Activated naive CD8-positive, alpha-beta T cell treated with anti-CD3 and anti-CD28 coated beads, Interleukin-2, amount 50 U/mL, for 24 hours (primary cell): ENCODE measurements at places on chromosomes 13 and 19.

DNA sequence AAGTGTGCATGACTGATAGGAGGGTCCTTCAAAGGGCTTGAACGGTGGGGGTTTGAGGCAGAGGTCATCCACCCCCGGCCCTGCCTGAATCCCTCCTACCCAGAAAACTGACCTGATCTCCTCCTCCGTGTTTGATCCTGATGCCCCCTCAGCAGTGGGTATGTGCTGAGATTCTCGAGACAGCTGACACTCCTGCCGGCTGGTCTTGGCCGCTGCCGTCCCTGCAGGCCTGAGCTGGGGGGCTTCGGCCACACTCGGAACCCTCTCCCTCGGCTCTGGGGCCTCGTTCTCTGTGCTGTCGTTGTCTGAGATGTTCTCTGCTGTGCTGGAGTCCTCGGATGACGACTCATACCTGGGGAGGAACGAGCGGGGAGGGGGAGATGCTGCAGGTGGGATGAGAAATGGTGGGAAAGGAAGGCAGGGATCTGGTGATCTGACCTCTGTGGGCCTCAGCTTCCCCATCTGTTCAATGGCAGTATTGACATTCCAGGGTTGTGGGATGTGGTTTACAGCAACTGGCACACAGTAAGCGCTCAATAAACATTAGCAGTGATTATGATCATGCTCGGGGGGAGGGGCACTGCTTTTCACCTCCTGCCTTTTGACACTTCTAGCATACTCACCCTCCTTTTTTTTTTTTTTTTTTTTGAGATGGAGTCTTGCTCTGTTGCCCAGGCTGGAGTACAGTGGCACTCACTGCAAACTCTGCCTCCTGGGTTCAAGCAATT lies 20.7 kb downstream of the KANK2 start:
- DNase-seq, result no peak

DNA sequence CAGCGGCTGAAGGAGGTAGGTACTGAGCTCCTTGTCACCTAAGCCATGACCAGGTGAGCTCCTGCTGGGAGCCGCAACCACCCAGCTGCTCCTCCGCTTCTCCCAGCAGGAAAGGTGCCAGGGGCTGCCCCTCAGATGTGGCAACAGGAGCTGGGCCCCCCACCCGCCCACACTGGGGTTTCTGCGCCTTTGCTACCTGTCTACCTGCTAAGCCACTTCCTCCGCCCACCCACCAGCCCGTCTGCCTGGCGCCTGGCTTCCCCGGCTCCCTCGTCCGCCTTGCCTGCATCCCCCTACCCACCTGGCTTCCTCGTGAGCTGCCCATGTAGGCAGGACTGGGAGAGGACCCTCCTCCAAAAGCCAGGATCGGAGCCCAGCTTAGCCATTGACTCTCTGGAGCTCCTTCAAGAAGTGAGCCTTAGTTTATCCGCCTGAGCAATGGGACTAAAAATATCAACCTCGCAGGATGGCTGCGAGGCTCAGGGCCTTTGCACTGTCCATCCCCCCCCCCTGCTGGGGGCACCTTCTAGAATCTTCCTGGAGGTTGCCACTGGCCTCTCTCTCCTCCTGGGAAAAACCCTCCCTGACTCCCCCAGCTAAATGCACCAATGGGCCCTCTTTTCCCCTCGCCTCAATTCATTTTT lies 55.8 kb upstream of the KLF2 start:
- peak; percentile 47 for DNase-seq

- no peak for DNase-seq
Observed at GRCh38 chr19:10748927-10749434, 31.1 kb downstream of the DNM2 start.

DNA sequence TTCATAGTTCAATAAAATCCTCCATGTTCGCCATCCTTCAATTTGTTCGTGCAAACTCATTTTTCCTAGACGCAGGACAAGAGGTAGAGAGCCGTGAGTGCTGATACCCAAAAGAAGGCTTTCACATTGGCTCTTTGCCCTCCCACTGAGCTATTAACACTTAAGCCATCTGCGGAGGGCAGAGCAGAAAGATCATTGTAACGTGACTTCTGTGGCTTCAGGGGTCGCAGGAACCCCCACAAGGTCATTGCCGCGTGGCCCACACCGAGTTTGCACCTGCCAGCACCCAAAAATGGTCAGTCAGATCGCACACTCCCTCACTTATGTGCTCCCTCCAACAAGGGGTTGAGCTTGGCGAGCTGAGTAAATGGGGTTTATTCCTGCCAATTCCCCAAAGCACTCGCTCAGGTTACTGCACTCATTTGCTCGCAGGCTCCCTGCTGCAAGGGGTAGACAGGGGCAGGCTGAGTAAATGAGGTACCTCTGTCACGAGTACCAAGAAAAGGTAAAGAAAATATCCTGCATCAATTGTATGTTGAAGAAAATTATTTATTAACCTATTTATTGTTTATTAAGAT lies 144.1 kb downstream of the PRR20E start:
- DNase-seq, result no peak

DNA sequence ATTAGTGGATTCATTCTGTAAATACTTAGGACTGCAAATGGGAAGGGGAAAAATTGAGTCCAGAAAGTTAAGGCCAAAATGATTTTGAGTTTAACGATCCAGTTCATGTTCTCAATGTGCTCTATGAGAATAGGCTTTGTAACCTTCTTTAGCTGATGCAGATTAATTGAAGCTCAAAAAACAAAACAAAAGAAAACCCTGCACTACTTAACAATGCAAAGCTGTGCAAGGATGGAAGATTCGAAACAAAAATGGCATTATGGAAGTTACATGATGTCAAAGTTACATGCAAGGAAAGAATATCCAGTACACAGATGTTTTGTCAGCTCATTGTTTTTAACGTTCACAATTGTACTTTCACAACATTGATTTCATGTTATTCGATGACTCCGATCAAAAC lies 79.2 kb upstream of the RAP2A start:
- no peak for DNase-seq

DNA sequence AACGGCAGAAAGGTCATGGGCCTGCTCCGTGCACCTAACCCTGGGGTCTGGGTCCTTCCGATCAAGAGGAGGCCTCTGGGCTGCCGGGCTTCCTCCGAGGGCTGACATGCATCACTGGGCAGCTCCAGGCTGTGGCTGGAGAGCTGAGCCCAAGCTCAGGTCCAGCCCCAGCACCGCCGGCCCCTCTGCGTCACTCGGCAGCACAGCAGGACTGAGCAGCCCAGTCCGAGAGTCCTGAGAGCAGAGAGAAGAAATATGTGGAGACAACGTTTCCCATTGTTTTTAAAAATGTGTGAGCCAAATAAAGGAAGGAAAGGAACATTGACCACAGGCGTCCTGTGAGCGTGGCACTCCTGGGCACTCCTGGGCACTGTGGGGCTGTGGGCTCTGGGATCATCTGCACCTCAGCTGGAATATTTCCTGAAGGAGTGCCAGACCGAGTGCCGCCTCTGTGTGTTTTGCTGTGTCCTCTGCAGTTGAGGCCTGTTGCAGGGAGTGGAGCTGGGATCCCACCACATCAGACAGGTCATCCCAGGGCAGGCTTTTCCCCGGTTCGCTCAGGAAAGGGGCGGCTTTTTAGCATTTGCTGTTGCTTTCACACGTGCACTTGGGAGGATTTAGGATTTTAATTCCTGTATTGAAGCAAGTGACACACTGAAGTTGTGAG lies 37.8 kb upstream of the TFDP1 start:
- DNase-seq, result no peak

GRCh38 chr13:41941174-41941573 lies 19.7 kb downstream of the VWA8 start:
- no peak for DNase-seq

DNA sequence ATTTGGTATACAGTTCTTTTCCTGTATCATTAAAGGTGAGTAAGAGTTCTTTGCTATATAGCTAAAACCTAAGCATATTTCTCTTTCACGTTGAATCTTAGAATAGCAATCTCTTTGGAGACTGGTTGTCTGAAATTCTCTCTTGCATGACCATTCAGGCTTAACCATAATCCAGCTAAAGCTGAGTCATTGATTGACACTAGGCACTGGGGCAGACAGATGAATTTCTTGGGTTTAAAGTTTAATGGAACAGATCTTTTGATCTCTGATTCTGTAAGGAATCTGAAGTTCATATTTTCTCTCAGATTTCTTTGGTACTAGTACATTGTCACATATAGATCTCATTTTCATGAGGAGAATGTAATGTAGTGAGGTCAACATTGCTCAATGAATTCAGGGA lies 397.3 kb upstream of the MIR17HG start:
- no peak for DNase-seq

DNA sequence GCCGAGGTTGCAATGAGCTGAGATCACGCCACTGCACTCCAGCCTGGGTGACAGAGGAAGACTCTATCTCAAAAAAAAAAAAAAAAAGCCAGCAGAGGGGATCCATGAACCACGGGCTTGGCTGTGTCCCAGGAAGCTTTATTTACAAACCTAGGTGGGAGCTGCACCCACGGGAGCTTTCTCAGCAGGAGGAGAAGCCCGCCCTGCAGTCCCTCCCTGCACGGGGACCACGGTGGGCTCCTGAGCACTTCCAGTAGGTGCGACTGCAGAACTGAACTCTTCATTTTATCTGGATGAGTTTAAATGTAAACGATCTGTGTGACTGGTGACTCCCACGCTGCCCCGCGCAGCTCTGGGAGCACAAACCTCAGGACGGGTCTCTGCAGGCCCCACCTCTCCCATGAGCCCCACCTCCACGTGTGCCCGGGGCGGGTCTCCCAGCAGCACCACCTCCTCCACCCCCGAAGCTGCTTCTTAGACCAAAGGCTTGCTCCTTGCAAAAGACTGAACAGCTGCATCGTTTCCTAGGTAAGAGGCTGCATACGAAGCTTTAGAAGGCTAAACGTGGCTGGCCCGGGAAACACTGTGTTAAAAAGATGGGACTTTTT lies 66.4 kb downstream of the SPACA7 start:
- DNase-seq, result no peak

DNA sequence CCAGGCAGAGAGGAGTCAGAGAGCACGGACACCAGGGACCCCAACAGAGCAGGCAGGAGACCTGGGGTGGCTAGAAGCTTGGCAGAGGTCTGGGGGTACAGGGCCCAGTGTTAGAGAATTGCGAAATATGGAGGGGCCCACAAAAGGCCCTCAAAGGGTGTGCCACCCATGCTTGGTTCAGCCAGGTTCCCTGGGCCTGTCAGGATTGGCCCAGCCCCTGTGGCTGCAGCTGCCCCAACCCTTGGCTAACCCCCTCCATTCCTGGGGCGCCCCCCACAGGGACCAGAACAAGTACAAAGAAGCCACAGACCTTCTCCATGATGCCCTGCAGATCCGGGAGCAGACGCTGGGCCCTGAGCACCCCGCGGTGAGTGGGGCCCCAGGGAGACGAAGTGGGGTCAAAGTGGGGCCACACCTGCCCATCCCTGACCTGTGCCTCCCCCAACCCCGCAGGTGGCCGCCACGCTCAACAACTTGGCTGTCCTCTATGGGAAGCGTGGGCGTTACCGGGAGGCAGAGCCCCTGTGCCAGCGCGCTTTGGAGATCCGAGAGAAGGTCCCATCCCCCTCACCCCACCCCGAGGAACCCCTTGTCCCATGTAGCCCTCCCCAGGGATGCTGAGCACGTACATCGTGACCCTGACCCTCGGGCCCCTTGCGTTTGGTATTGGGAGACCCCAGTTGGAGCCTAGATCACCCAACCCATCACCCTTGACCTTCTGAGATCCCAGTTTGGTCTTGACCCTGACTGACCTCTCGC lies 8.0 kb downstream of the KLC3 start:
- no peak for DNase-seq

DNA sequence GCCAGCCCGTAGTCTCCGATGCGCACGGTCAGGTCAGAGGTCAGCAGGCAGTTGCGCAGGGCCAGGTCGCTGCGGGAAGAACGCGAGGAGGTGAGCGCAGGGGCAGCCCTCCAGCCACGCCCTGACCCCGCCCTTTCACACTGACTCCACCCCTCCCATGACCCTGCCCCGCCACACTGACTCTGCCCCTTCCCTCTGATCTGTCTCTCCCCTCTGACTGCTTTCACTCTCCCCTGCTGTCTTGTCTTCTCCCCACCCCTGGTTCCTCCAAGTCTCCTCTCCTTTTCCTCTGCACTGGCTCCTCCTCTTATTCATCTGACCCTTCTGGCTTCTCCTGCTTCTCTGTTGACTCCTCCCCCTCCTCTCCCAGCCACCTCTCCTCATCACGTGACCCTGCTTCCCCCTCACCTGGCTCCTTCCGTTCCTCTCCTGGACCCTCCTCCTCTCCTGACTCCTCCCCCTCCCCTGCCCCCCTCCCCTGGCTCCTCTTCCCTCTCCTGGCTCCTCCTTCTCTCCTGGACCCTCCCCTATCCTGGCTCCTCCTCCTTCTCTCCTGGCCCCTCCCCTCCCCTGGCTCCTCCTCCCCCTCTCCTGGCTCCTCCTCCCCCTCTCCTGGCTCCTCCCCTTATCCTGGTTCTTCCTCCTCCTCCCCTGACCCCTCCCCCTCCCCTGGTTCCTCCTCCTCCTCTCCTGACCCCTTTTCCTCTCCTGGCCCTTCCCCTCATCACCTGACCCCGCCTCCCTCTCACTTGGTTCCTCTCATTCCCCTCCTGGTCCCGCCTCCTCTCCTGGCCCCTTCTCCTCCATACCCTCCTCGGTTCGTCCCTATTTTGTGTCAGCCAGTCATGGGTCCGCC lies 9.9 kb downstream of the LMTK3 start:
- DNase-seq, result peak; percentile 62

- no peak for DNase-seq
Observed at GRCh38 chr13:26899202-26899601, 138.6 kb upstream of the GPR12 start.

DNA sequence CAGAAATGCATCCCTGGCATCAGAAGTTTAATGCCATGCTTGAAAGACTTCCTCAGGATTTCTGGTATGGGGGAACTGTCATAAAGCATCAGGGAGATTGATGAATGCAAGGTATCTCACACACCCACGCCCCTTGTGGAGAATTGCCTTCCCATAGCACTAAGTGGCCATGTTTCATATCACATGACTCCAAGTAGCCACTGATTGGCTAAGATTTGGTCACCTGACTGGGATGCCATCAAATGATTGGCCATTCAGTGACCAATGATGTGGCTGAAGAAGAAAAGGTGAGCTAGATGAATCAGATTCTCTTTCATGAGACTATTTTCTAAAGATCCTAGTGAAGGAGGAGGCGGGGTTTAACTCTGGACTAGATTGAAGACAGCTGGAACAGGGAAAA lies 7.3 kb downstream of the KLK8 start:
- no peak for DNase-seq

DNA sequence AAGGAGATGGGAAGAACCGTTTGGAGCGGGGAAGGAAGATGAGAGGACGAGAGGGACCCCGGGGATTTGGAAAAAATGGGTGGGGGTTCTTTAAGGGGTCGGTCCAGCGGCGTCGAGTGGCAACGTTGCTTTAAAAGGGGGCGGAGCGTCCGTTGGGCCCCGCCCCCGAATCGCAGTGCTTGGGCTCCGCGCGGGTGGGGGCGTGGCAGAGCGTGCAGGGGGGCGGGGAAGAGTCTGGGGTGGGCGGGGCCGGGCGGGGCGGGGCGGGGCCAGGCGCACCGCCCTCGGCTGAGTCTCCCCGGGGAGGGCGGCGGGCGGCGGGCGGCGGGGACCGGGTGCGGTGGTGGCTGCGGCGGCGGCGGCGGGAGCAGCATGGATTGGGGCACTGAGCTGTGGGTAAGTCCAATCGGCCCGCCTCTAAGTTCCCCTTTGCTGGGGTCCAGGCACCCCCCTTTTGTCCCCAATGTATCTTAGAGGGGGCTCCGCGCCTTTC lies at the start of gene TRIP10:
TSS of gene TRIP10 (plus strand) at position 291 of the 493 bp plus-strand sequence. CDS start at position 373, 82 bp downstream.
- DNase-seq, result peak; percentile 84
